Activated naive CD4-positive, alpha-beta T cell treated with anti-CD3 and anti-CD28 coated beads, Interleukin-2, amount 50 U/mL, for 72 hours (primary cell): ENCODE measurements at places on chromosomes 5 and 9. TPM values are rescaled to one million over a fixed set of nuclear protein-coding genes. Genes with fewer than 3 reads are reported as not detected.

SPACA9 gene
- total RNA-seq, result 2.3 TPM

GRCh38 chr5:145189746-145190145 lies 645.4 kb downstream of the PRELID2 start:
- no peak for DNase-seq

GRCh38 chr9:125613141-125613540 lies 93.9 kb downstream of the MAPKAP1 start:
- no peak for DNase-seq

ROPN1L gene
- total RNA-seq, result not detected

- DNase-seq, result peak; percentile 65
Observed at GRCh38 chr9:133023117-133023890, 7.5 kb upstream of the GTF3C5 start.

DNA sequence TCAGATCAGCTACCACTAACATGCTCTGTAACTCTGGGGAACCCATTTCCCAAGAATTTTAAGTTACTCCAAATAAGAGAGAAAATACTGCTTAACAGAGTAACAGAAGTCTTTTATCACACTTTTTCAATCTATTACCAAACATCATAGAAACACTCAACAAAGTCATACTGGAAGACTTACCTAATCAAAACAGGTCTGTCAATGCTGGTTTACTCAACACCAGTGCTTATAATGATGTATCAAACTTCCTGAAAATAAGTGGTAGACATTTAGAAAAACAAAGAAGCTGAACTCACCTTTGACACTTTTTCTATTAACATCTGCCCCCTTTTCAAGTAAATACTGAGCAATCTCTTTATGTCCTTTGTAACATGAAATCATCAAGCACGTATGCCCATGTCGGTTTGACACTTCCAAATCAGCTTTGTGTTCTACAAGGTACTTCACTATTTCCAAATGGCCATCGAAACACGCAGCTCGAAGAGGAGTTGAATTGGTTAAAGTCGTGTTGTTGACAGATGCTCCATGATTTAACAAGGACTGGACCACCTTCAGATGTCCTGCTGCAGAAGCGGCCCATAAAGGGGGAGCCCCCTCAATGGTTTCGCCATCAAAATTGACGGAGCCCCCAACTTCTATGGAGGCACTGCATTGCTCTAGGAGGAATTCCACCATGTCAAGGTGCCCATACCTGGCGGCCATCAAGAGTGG lies 1.8 kb downstream of the FEM1C start:
- DNase-seq, result no peak

DNA sequence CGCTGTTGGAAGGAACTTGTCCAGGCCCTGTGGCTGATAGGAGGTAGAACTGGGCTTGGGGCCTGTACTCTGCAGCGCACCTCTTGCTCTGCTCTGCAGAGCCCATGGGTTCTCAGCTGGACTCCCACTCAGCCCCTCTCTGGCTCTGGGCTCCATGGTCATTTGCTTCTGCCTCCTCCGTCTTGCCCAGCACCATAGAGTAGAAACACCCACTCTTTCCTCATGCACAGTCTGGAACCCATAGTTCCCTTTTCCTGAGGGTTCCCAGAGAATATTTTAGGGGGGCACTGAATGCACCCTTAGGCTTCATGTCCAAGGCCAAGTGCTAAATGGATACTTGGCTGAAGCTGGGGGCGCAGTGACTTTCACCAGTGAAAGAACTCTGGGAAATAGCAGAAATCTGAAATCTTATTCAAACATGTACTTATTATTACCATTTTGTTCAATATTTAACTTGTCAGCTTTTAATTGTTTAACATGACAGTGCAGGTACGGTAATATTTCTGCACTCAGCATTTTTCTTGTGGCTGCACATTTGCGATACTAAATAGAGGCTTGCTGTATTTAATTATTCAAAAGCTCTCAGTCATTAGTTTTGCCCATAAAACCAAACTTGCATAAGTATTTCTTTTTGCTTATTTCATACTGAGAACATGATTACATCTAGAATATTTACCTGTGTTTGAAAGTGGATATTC lies 31.5 kb downstream of the GALNT12 start:
- DNase-seq, result no peak

DNA sequence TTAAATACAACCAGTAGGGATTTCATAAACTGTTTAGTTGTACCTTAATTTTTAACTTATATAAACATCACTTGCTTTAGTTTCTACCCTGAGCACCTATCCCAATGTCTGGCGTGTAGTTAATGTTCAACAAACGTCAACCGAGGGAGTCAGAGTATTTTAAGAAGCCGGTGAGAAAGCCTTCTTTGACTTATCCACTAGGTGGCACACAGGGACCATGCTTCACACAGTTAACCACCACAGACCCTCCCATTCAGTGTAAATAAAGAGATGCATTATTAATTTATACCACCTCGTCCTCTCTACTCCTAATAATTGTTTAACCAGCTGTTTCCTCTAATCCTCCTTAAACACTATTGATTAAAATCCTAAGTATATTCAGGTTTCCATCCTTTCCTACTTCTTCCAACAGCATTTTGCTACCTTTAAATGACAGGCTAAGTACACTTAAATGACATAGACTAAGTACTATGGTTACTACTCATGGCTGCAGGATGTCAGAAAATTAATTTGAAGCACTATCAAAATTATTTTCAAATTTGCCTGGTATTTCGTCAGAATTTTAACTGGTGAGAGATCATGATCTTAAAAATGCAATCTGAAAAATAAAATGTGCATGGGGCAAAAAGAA lies 2.3 kb downstream of the HAPLN1 start:
- DNase-seq, result no peak

DNA sequence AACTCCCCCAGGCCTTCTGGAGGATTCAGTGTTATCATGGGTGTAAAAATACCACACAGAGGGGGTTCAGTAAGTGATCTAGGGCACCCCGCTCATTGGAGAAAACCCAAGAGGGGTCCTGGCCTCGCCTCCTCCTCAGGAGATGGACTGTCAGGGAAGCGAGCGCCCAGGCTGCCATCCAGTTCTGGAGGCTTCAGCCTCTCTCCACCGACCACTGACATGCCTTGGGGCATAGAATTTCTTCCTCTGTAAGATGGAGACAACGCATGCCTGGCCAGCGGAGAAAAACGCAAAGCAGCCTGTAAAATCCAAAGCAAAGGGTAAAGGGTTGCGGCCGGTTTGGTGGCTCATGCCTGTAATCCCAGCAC lies 165.4 kb downstream of the COL23A1 start:
- DNase-seq, result peak; percentile 33

RIMOC1 gene
- 37.6 TPM for total RNA-seq

DIPK1B gene
- not detected for total RNA-seq

DNA sequence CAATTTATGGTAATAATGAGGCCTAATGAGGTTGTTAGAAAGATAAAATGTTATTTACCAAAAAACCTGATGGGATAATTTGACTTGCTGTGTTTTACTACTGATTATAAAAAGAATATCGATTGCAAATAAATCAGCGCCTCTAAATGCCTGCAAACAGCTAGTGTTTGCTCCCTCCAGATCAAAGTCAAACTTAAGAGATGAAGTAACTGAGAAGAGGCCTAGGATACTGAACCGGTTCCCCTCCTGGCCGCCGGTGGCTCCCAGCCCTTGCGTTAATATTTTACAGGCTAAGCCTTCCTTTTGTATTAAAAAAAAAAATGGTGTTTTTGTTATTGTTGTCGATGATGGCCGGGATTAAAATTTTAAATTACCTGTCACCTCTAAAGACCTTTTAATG lies 2.6 kb downstream of the IRX1 start:
- no peak for DNase-seq

DNA sequence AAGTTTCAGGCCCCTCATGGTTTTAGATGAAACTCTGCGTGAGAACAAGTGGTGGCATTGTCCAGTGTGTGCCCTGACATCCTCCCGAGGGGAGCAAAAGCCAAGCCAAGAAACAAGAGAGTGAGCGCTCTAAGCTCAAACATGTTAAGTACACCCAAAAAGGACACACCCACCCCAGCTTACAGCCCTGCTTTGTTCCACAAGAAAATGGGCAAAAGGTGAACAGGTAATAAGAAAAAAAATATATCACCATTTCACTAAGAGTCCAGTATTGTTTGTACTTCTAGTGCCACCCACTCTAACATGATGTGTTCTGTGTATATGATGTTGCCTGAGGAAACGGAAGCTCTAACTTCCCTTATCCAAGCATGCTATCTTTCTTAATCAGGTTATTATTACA lies 278.2 kb downstream of the SLIT3 start:
- no peak for DNase-seq

DNA sequence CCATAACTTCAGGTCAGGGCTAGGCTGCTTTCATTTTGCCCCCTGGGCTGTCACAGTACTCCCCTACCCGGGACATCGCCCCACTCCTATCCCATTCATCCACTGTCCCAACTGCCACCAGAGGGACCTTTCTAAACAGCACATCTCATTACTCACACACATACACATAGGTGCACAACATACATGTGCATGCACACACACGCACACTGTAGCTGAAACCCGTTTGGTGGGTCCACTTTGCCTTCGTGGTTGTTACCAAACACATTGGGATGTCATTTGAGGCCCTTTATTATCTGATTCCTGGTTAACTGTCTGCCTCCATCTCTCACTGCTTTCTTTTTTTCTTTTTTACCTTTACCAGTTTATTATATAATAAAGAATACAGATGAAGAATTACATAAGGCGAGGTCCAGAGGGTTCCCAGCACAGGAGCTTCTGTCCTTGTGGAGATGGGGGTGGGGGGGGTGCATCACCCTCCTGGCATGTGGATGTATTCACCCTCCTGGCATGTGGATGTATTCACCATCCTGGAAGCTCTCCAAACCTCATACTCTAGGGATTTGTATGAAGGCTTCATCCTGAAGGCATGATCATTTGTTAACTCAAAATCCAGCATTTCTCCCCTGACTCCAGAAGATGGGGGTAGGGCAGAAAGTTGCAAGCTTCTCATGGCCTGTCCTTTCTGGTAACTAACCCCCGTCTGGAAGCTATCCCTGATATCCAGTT lies 186.0 kb downstream of the GOLPH3 start:
- no peak for DNase-seq
